ENCODE measurements at places on chromosomes 5 and 9.

DNA sequence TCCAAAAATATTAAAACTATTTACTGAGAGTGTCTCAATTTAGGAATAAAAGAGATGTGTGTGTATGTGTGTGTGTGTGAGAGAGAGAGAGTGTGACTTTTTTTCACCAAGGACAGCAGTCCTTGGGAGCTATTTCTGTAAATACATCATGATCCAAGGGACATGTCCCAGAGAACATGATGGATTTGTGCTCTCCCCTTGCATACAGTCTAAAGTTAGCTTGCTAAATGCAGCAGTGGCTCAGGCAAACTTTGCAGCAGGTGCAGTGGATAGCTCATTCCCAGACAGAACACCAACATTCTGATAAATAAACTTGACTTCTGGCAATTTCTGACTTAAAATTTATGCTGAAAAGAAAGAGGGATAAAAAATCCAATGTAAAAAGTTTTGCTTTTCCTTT is 55.4 kb upstream of the SGCD start:
- DNase-seq: no peak

- no peak for DNase-seq
These were observed 10.5 kb upstream of the IRF1 start for GRCh38 chr5:132500931-132501628.

GRCh38 chr5:170860818-170861666 is 776 bp upstream of the RANBP17 start:
- DNase-seq: no peak

GRCh38 chr5:82365026-82365425 is 86.9 kb upstream of the RPS23 start:
- DNase-seq: no peak

DNA sequence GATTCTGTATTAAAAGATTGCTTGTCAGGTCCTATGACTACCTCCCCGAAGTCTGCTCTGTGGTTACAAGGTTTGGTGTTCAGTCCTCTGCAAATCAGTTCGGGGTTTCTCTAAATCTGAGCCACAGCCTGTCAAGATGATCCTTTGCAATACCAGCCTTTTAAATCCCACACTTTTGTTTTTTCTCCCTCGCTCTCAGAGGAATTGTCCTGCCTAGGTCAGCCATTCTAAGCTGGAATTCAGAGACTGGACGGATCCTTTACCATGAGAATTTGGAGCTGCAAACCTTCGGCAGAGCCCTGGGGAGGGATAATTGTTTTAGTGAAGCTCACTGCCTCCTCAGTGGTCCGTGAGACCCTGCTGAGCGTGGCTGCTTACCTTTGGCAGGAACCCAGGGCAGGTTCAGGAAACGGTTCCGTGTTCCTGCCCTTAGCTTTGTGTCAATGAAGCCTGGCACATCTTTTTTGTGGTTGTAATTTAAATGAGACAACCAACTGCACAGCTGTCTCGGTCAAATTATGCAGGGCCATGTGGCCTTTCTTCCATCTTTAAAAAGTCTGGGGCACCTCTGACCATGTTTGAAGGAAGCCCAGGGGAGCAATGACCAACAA is 47.2 kb downstream of the EBF1 start:
- DNase-seq: no peak

- DNase-seq: no peak
These were observed 342.7 kb downstream of the DIRAS2 start for GRCh38 chr9:90299968-90300367.

DNA sequence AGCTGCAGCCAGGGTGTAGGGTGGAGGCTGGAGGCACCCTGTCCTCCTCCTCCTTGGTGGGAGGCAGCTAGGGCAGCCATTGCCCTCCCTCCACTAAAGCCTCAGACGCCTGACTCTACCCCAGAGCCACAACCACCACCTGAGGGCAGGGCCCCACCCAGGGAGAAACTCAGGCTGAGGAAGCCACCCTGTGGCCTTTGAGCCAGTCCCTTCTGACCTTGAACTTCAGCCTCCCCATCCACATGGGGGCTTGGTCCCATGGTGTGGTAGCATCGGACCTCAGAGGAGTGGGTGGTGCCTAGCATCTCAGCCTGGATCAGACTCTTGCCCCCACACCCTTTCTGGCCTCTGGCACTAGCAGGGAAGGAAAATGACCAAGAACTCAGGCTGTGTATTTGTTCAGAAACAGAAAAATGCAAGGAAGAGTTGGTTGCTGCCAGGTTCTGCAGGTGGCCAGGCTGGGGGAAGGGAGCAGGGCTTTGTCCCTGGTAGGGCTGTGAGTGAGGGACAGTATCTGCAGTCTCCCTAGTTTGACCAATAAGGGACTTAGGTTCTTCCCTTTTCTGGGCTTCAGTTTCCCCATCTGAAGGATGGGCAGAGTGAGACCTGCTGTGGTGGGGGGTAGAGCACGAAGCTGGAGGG is 3.2 kb downstream of the DAB2IP start:
- DNase-seq: no peak

DNA sequence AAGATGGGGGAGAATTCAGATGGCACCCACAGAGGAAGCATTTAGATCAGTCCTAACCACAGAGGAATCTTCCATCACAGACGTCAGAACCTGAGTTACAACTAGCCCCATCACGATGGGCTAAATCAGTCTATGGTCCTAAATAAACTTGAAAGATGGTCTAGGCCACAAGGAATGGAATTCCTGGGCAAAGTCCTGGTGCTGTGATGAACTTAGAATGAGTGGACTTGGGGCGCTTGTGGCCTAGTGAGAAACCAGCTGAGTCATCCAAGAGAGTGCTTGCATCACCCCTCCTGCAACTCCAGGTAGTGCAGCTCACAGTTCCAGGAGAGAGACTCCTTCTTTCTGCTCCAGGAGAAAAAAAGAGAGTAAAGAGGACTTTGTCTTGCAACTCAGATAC is 722.9 kb upstream of the RGMB start:
- no peak for DNase-seq

DNA sequence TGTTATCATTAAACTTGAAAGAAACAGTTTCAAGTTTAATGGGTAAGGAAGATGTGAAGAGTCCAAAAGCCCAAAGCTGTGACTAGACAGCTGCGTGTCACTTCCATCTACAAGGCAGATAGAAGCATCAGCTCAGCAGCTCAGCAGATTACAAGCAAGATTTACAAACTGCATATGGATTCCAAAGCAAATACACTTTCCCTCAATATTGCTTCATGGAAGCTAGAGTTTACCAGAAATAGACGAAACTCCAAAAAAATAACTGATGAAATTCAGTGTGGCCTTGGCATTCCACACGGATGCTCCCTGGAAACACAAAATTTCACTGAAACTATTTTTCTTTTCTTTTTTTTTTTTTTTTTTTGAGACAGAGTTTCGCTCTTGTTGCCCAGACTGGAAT is 17.9 kb downstream of the MYO10 start:
- DNase-seq: no peak

DNA sequence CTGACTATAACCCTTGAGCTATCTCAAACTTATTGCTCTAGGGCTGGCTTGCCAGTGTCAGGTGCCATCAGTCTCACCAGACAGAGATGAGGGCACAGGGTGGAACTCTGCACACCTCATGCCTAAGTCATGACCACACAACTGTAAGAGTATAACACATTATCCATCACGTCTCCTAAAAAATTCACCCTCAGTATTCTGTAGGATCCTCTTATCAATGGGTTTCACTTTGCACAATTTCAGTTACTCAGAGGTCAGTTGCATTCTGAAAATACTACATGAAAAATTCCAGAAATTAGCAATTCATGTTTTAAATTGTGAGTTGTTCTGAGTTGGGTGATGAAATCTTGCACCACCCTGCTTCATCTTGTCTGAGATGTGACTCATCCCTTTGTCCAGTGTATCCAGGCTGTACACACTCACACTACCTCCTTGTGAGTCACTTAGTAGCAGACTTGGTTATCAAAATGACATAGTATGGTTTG is 690.9 kb upstream of the CDH18 start:
- peak; percentile 1 for DNase-seq

- DNase-seq: no peak
These were observed 176.1 kb downstream of the CETN3 start for GRCh38 chr5:90233476-90233875.

- peak; percentile 50 for DNase-seq
These were observed 752 bp downstream of the TSTD2 start for GRCh38 chr9:97632248-97632984.

- no peak for DNase-seq
These were observed 77.0 kb downstream of the C5orf15 start for GRCh38 chr5:133891390-133891789.

DNA sequence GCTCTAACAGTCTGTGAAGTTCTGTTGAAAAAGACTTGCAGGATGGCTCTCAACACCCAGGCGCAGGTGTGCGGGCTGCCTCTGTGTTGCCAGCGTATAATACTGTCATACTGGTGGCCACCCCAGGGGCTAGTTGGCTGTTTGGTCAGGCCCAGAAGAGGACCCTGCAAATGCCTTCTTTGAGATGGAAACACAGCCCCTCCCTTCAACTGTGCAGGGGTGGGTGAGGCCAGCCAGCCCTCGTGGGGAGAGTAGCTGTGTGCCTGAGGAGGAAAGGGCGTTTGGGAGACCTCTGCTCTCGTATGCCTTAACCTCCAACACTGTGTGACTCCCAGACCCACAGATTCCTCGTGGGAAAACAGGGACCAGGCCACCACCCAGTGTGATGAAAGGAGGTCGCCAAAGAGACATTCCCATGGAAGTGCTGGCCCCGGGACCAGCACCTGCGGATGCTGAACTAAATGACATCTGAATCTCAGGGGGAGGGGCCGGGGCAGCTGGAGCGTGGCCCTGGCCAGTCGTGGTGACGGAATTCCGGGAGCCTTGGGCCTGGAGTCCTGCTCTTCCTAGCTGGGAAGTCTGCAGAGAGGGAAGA is 11.3 kb upstream of the SCGB3A1 start:
- no peak for DNase-seq

DNA sequence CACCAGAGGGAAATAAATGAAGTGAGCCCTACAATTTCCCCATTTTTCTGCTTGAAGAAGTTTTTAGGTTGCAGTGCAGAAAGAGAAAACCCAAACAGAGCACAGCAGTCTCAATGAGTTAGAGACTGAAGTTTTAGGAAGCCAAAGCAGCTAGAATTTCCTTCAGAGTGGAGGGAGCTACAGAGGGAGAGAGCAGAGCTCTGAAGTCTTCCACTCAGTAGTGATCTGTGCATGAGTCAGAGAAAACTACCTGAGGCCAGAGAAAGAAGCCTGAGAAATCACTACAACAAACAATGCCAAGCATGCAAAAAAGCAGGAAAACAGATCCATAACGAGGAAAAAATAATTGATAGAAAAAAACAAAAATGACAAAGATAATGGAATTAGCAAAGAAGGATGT is 17.9 kb upstream of the NDUFB6 start:
- no peak for DNase-seq

GRCh38 chr5:162593881-162594280 is 526.3 kb downstream of the GABRG2 start:
- no peak for DNase-seq

DNA sequence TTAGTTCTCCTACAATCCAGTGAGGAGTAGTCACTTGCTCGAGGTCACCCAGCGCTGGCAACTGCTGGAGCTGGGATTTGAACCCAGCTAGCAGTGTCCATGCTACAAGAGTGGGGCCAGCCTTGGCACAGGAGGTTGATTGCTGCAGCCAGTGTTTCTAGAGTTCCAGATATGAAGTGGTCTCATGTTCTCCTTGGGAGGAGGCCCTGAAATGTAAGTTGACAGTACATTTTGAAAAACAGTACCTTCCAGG is 802 bp downstream of the CCDC107 start:
- no peak for DNase-seq

DNA sequence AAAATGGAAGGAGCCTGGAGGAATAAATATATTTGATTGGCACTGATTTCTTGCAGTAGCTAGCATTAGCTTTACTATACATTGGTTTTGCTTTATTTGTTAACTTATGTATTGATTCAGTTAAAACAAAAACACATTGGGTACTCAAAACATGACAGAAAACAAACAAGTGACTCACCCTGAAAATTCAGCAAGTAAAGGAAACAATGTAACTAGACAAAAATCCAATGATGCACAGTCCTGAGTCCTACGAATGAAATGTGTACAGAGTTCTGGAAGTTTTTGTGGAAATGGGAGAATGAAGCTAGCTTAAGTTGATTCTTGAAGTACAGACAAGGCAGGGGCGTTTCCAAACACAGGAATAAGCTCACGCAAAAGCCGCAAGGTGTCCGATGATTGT is 175.0 kb downstream of the ELAVL2 start:
- no peak for DNase-seq

DNA sequence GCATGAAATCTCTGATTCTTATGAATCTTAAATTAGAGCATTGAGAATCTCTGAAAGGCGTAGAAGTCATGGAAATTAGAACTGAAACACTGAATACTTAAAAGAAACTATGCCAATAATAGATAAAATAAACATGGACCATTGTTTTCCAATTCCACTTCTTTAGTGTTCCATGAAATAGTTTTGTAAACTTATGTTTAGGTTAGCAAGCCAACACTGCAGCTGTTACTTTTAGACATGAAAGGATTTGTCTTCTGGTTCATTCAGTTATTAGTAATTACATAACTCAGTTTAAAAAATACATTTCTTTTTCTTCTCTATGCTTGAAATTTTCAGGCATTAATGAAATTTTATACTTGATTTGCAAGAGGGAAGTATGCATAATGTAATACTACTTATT is 733.4 kb upstream of the NUDT12 start:
- no peak for DNase-seq

GRCh38 chr5:158715592-158715991 is 384.1 kb downstream of the EBF1 start:
- DNase-seq: no peak

GRCh38 chr5:1874348-1874747 is 8.4 kb downstream of the IRX4 start:
- no peak for DNase-seq

GRCh38 chr5:73104326-73104725 is 16.0 kb upstream of the TMEM171 start:
- DNase-seq: no peak

DNA sequence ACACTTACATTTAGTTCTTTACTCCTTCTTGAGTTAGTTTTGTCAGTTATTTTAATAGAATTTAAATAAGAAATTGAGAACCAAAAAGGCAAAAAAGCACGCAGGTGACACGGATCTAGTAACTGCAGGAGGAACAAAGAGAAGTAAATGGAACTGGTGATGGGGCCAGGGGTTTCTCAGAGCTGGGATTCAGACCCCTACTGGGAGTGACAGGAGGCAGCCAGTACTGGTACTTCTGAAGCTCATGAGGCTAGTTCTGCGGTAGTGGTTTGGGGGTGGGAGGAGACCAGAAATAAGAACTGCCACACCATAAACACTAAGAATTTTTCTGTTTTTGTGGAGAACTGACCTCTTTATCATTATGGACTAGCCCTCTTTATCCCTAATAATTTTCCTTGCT is 48.2 kb downstream of the OXCT1 start:
- no peak for DNase-seq

All from AG09309 (cell line).